ENCODE measurements at places on chromosomes 1 and 21.

- no peak for DNase-seq
These were observed 26.7 kb downstream of the MIER1 start for GRCh38 chr1:66951513-66951912.

DNA sequence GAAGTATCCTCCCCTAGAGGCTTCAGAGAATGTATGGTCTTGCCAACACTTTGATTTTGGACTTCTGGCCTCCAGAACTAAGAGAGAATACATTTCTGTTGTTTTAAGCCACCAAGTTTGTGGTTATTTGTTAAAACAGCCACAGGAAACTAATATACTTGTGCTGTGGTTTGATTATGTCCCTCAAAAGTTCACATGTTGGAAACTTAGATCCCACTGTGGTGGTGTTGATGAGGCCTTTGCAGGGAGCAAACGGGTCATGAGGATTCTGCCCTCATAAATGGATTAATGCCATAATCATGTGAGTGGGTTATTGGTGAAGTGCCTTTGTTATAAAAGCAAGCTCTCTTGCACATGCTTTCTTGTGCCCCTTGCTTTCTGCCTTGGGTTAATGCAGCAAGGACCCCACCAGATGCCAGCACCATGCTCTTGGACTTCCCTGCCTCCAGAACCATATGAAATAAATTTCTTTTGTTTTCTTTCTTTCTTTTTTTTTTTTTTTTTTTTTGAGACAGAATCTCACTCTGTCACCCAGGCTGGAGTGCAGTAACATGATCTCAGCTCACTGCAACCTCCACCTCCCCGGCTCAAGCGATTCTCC, 157.3 kb downstream of the CLIC6 start:
- no peak for DNase-seq

DNA sequence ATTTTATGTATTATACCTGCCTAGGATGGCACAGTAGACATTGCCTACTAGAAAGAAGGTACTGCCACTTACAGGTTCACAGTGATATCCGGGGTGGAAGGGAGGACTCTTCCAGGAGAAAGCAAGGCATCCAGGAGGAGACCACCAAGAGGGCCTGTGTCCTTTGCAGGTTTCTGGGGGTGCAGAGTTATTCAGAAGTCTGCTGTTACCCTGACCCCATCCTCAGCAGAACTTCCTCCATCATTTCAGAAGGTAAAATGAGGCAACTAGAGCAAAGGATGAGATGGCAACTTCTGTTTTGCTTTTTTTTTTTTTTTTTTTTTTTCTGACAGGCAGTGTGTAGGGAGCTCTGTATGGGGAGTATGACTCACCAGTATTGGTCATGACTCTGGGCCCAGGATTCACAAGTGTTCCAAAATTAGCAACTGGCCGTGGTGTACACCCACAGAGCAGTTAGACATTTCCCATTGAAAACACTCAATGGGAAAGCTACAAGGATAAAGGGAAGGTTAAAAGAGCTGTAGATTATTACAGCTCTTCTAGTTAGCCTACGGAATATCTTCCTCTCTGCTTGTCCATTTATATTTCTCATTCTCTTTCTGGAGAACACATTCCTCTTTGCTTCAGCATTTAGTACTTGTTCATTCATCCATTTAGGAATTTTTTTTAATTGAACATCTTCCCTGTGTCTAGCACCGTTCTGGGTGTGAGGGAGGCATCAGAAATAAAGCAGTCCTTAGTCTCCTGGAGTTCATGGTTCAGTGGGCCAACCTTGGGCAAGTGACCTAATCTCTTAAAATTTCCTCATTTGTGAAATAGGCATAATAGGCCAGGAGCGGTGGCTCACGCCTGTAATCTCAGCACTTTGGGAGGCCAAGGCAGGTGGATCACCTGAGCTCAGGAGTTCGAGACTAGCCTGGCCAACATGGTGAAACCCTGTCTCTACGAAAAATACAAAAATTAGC, 50.5 kb upstream of the PPP2R5A start:
- DNase-seq = no peak

DNA sequence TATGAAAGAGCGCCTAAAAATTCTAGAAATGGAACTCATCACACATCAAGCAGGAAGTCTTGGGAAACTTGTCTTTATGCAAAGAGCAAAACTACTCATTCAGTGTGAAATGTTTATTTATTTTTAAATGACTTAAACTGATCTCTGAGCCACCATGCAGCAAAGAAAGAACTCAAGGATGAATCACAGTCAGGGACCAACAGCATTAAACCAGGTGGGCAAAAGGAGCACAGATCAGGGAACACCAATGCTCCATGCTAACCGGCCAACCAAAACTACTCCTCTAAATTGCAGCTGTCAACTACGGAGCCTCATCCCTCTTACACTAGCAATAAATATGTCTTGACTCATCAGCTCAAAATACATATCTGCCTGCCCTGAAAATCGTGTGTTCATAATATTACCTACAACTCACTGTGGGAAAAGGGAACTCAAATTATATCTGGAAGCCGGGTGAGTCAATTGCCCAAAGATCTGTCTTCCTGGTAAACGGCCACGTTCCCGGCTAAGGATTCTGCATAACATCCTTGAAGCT, 129.2 kb downstream of the PTPN14 start:
- no peak for DNase-seq

DNA sequence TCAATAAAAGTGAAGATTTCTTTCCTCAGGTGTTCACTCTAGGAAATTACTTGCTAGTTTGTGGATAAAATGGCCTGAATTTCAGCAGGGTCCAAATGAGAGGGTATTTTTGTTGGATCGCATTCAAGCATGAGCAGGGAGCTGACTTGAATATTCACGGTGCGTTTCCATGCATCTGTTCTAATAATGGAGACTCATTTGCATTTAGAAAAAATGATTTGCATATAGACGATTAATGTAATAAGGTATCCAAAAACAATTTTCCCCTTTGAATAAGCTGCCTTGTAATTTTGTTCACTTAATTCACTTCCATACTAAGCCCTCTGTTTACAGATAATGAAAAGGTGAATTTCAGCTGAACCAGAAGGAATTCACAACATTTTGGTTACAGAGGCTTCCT, 130.9 kb upstream of the AJAP1 start:
- DNase-seq = no peak

- DNase-seq = no peak
These were observed 4.5 kb upstream of the EDEM3 start for GRCh38 chr1:184759112-184759511.

GRCh38 chr1:220528679-220529501, 954 bp downstream of the MARK1 start:
- no peak for DNase-seq

DNA sequence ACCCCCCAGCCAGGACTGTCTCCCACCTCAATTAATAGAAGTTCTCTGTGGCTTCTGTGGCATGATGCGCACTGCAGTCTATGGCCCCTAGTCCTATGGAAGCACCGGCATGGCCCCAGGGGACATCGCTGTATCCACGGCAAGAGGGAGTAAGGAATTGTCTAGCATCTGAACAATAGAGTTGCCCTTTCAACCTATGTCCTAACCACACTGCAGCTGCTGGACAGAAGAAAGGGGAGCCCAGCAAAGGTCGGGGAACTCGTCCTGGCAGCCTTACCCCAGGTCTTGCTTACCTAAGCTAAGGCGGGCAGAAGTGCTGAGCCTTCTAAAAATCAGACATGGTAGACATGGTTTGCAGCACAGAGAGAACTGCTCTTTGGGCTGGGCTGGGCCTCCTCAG, 103.3 kb upstream of the EDN2 start:
- DNase-seq = no peak

DNA sequence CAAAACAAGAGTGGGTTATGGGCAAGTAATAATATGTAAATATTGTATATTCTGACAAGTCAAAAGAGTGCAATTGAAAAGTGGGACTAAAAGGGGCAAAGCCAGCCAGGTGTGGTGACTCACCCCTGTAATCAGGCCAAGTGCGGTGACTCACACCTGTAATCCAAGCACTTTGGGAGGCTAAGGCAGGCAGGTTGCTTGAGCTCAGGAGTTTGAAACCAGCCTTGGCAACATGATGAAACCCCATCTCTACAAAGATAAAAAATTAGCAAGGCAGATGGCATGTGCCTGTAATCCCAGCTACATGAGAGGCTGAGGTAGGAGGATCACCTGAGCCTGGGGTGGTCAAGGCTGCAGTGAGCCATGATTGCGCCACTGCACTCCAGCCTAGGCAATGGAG, 304.0 kb downstream of the HHIPL2 start:
- no peak for DNase-seq

DNA sequence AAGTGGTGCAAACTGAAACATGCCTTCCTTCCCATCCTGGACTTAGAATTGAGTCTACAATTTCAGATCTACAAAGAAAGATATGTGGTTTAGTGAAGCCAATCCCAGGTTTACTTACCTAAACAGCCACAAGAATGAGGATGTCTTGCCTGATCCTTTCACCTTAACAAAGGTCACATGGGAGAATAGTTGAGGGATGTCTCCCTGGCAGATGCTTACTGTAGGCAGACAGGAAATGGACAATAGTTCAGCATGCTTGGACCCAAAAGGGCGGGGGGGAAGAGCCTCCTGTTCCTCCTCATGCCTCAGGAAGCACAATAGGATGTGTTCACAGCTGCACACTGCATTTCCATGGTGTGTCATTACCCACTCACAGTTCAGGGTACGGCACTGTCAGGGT, 492.7 kb upstream of the USP24 start:
- no peak for DNase-seq

All from CD8-positive, alpha-beta memory T cell (primary cell).